ENCODE measurements at places on chromosomes 3 and 15.

GRCh38 chr3:54342676-54343075 lies 220.3 kb downstream of the CACNA2D3 start:
- DNase-seq, result no peak

- no peak for DNase-seq
Measured at GRCh38 chr15:64502551-64502950, 42.2 kb downstream of the ZNF609 start.

- DNase-seq, result no peak
Measured at GRCh38 chr3:127473244-127474024, 117.1 kb downstream of the TPRA1 start.

GRCh38 chr3:54366839-54367238 lies 244.5 kb downstream of the CACNA2D3 start:
- DNase-seq, result no peak

- DNase-seq, result no peak
Measured at GRCh38 chr3:71069797-71070196, 513.7 kb downstream of the FOXP1 start.

GRCh38 chr3:65907232-65908130 lies 131.2 kb downstream of the MAGI1 start:
- DNase-seq, result no peak

- DNase-seq, result no peak
Measured at GRCh38 chr3:108388136-108389132, 92.1 kb downstream of the HHLA2 start.
